ENCODE measurements at places on chromosomes 12 and 14.
A peak's percentile ranks its signal among the peaks of the same experiment; 100 is the strongest.

DNA sequence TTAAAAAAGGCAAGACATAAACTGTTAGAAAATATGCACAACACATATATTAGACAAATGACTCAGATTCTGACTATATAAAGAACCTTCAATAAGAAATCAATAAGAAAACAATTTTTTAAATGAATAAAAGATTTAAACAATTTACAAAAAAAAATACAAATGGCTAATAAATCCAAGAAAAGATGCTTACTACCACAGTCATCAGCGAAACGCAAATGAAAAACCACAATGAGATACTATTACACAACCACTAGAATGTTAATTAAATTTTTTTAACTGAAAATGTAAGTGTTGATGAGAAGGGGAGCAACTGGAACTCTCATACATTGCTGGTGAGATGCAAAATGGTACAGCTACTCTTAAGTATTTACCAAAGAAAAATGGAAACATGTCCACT, 24.4 kb downstream of the OSBPL8 start:
- no peak for DNase-seq

- DNase-seq: no peak
Measured at GRCh38 chr12:57474430-57474829, 5.2 kb downstream of the ARHGAP9 start.

GRCh38 chr14:72024504-72024903, 92.3 kb downstream of the RGS6 start:
- DNase-seq: no peak

DNA sequence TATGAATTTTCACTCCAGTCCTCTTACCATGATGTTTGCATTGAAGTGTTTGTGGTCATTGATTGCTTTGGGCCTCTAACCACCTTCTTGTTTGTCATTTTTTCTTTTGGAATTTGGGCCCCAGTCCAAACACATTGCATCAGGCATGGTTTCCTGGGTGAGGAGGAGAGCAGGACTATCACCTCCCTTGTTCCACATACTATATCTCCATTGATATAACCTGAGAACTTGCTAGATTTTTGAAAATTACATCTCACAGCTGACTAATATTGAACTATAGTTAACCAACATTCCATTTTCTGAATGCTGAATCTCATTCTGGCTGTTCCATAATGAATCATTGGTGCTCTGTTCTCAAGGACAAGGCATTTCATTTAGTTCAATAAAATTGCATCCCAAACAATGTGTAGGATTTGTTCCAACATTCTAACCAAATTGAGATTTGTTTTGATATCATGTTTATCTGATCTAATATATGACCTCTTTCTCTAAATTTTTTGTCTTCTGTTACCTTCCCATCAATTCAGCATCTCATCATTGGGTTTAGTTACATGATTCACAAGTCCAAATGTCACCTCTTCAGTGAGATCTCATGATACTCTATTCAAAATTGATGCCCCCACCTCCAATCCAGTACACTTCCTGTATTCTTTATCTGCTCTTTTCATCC, 329.0 kb downstream of the ZFP36L1 start:
- DNase-seq: no peak

DNA sequence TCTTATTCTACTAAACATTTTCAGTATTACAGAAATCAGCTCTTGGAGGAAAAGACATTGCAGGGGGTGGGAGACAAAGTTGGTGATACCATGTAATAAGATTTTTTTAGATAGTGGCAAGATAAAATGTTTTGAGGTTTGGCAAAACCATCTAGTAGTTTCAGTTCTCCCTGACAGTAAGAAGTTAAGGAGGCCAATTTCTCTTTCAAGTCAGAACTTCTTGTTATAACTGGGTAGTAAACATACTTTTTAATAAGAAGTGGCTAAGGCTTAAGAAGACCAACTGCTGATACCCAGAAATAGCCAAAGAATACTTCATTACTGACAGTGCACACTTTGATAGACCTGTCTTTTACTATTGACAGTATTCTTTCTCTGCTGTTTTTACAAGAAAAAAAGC, 452.3 kb downstream of the DIO2 start:
- no peak for DNase-seq

DNA sequence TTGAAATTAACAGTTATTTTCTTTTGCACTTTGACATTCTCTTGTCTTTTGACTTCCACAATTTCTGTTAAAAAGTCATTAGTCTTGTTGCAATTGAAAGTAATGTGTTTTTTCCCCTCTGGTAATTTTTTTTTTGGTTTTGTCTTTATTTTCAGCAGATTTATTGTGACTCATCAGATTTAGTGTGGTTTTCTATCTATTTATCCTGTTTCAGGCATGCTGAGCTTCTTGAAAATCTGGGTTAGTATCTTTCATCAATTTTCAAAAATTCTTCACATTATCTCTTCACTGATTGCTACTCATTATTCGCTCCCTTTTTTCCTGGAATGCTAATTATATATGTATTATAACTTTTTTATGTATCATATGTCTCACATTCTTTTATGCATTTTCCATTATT, 15.3 kb upstream of the NTF3 start:
- DNase-seq: no peak

GRCh38 chr14:33848706-33849454, 102.0 kb downstream of the EGLN3 start:
- DNase-seq: peak; percentile 51

DNA sequence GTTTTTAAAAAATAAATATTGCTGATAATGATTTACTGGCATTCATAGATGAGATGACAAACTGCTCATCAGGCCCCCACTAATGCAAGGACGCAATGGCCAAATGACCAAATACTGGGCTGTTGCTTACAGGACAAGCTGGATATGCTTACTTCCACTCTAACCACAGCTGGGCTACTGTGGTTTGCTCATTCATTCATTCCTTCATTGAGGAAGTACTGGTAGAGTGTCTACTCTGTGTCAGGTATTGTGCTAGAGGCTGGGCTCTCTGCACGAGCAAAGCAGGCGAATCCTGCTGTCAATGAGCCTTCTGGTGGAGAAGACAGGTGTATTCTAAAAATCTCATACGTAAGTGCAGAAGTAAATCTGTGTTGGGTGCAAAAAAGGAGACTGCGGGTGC, 113.3 kb upstream of the SLC38A2 start:
- no peak for DNase-seq

- peak; percentile 32 for DNase-seq
Measured at GRCh38 chr12:27733052-27733656, 22.5 kb downstream of the MRPS35 start.

DNA sequence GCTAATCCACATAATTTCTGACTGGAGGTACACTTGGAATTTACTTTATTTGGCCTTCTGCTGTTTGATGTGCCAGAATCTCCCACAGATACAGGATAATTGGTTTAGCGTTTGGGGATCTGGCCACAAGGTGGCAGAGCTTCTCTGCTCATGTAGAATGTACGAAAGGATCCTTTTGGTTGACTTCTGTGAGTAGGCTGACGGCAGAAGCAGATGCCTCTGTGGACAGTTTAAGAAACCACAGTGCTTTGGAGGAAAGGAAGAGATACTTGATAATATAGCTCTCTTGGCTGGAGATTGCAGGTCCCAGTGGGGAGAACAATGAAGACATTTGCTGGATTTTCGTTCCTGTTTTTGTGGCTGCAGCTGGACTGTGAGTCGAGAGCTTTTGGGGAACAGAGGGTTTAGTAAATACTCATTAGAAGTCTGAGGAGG, 75.3 kb upstream of the OR4E1 start:
- peak; percentile 15 for DNase-seq

- no peak for DNase-seq
Measured at GRCh38 chr14:99725774-99726537, 41.9 kb downstream of the CYP46A1 start.

DNA sequence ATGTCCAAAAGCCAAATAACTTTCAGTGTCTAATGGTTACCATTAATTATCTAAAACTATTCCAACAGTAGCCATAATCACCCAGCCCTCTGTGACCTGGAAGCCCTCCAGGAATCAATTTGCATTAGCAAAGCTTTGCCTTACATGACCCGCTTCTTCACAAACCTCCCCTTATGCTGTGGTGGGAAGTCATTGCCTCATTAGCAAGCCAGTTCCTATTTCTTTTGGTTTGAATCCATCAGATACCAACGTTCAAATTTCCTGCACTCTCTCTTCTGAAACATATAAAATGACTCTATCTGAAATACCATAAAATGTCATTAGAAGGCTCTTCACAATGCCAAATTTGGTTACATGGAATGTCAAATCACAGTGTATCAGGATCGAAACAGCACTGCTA, 268.3 kb upstream of the PRKD1 start:
- DNase-seq: no peak

Measured in HuH-7 (cell line).